ENCODE measurements at places on chromosomes 4 and X. TPM values are rescaled to one million over a fixed set of nuclear protein-coding genes. Genes with fewer than 3 reads are reported as not detected.

The HSFX4 gene
- not detected for total RNA-seq

The COL25A1 gene
- total RNA-seq: 7.8 TPM

The NEUROG2 gene
- not detected for total RNA-seq

The PHOX2B gene
- not detected for total RNA-seq

The BGN gene
- 86.5 TPM for total RNA-seq

The XK gene
- 0.16 TPM for total RNA-seq

The SSX2B gene
- not detected for total RNA-seq

The SPOCK3 gene
- 0.98 TPM for total RNA-seq

The DCTD gene
- total RNA-seq: 94.8 TPM

The SPANXN4 gene
- not detected for total RNA-seq

Measured in mesangial cell (primary cell).